Occipital lobe (tissue), 3 donors: ENCODE measurements at places on chromosomes 4 and X.
A peak's percentile ranks its signal among the peaks of the same experiment; 100 is the strongest.

DNA sequence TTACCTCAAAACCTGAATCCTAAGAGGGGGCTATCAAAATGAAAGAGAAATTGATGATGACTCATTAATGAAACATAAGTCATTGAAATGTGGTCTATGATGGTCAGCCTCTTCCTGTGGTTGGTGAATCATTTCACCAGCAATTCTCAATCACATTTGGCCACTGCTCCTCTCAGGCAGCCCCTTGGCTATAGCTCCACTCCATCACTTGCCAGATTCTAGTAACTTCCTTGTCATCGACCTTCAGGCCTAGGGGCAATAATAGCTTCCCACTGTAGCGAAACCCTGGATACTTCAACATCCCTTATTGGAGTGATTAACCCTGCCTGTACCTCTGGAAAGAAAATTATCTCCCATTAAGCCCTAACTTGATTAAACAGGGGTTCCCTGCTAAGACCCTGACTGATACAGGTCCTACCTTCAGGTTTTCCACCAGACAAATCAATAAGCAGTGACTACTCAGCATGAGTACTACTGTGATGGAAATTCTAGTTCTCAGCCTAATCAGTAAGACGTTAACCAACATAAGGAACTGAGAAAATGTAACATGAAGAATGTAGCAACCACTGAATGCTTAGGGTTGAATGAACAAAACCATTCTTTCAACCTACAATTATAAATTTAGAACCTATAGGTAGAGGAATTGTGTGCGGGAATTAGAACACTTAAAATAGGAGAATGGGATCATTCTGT is 30.4 kb downstream of the ADH7 start:
- no peak for DNase-seq

- no peak for DNase-seq
Observed at GRCh38 chrX:19072372-19072771, 49.9 kb downstream of the ADGRG2 start.

DNA sequence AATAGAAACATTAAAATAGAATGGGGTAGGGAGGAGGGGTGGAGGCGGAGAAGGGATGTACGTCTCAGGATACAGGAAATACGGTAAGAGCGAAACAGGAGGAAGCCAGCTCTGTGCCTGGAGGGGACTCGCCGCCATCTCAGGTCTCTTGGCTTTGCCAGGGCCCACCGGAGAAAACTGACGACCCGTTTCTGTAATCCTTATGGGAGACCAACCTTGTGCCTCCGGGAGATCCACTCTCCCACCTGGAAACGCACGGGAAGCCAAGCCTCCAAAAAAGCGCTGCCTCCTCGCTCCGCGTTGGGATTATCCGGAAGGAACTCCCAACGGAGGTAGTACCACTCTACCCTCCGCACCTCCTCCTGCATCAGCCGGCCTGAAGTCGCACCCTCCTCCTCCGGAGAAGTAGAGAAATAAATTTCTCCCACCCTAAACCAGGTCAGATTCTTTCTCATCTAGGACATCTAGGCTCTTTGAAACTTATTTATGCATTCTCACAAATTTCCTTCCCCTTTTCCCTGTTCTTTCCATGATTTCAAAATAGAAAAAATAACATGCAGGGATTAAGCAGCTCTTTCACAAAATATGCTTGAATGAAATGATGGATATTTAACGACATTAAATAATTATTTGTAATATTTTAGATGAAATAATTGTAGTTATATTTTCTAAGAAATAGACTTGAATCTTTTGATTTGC is at the start of gene NBDY:
TSS of gene NBDY (plus strand) at position 92 of the 699 bp plus-strand sequence. CDS start at position 203, 111 bp downstream.
- DNase-seq = peak; percentile 26

- DNase-seq = no peak
Observed at GRCh38 chr4:1285790-1286553, 3.7 kb upstream of the MAEA start.

- DNase-seq = no peak
Observed at GRCh38 chr4:73653695-73654106, 33.5 kb upstream of the RASSF6 start.

DNA sequence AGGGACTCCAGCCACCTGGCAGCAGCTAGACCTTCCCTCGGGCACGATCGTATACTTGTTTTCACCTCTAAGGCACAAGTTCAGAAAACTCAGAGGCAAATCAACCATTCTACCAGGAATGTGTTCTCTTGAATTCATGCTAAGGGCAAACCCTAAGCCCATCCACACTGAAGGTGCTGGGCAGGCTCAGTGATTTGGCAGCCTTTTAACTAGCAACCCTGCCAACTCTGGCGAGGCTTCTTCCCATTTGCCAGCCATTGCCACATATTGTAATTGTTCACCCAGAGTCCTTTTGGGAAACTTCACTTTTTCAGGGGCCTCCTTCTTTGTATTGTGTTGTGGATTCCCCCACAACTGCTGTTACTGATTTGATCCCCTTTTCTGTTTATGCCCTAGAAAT is 298.6 kb upstream of the LDB2 start:
- DNase-seq = no peak

DNA sequence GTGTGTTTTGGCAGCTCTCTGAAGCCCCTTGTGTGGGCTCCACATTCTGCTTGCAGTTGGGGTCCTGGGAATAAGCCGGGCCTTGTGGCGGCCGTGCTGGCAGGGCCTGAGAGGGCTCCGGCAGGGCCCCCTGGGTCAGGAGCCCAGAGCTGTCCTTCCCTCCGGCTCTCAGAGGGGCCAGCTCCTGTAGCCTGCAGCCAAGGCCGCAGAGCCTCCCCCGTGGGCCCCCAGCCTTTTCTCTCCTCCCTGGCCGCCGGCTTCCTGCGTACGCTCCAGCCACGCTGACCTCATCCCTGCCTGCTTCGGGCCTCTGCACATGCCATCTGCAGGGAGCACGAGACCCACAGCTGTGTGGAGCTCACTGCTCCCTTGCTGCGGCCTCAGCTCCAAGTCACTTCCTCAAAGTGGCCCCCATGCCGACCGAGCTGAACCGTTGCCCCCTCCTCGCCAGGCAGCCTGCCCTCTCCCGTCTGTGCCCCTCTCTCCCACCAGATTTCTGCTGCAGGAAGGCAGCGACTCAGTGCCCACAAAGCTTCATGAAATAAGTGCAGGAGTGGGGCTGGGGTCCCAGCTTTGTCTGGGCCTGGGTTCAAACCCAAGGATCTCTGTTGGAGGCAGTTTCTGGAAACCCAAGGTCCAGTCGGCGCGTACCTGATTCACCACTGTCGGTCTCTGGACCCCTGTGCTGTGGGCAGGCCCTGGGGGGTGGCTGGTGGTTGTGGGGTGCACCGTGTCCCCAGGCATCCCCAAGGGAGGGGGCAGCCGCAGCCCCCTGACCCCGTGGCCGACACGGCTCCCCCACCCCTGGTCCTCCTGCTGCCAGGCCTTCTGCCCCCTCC is 57.1 kb upstream of the NKX1-1 start:
- DNase-seq = no peak

DNA sequence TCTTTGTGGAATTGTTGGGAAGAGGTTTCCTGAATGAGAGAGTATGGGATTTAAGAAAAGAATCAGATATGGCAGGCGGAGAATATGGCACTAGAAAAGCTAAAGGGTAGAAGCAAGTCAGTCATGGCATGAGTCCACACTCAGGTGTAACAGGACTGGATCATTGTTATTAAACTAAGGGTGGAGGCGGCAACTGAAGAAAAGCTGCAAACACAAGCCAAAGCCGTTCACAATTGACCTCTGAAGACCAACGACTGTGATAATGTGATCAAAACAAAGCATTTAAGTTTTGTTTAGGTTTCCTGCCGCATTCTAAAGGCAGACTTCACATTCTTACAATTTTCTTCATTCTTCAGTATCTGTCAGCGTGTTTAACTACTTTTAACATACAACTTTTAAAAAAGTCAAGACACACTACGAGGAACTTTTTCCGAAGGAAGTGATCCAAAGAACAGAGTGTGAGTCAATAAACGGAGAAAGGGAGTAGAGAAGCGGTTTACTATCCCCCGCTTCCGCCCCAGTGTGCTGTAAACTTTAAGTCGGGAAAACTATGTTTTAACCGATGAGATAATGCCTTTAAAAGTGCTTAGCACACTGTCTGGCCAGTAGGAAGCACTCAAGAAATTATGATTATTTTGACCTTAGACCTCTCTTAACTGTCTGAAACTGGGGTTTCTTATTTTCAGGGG is 909 bp upstream of the SLAIN2 start:
- DNase-seq = no peak

- DNase-seq = no peak
Observed at GRCh38 chrX:84729809-84730208, 227.6 kb upstream of the HDX start.

GRCh38 chr4:182770996-182771514 is 146.1 kb downstream of the DCTD start:
- no peak for DNase-seq

GRCh38 chr4:33924239-33924638 is 2320.1 kb downstream of the ARAP2 start:
- DNase-seq = no peak

GRCh38 chr4:8461616-8462015 is 21.0 kb downstream of the TRMT44 start:
- no peak for DNase-seq

- DNase-seq = no peak
Observed at GRCh38 chrX:13050151-13050550, 5.7 kb upstream of the FAM9C start.

GRCh38 chrX:9148615-9149399 is 114.9 kb upstream of the FAM9B start:
- DNase-seq = no peak

DNA sequence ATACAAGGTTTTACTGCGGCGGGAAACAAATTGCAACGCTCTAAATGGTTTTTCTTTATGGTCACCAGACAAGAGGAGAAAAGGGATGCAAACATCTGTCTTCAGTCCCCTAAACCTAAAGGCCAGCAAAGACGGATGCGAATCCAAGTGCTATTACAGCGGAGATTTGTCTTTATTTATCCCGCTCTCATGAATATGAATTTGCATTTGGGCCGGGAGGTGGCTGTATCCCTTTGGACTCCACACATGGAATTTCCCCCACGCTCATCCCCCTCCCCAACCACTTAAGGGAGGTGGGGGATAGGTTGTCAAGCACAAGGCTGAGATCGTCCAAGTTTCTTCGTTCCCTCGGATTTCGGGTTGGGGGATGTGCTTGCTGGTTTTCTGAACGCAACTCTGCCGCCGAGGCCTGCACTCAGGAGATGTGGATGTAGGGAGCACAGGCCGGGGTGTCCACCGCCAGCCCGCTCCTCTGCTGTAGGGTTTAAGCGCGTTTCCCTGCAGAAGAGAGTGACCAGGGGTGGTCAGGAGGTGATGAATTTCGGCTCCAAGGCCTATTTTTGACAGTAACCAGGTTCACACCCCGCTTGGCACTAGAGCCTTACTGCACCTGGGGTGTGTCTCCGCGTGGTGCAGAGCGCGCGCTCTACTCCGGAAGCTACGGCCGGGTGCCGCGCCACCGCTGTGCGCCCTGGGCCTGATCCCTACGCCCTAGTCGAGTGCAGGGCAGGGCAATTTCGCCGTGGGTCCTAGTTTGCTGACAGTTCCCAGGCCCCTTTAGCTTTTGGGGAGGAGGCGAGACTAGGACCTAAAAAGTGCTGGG is 2.3 kb upstream of the PHOX2B start:
- no peak for DNase-seq

DNA sequence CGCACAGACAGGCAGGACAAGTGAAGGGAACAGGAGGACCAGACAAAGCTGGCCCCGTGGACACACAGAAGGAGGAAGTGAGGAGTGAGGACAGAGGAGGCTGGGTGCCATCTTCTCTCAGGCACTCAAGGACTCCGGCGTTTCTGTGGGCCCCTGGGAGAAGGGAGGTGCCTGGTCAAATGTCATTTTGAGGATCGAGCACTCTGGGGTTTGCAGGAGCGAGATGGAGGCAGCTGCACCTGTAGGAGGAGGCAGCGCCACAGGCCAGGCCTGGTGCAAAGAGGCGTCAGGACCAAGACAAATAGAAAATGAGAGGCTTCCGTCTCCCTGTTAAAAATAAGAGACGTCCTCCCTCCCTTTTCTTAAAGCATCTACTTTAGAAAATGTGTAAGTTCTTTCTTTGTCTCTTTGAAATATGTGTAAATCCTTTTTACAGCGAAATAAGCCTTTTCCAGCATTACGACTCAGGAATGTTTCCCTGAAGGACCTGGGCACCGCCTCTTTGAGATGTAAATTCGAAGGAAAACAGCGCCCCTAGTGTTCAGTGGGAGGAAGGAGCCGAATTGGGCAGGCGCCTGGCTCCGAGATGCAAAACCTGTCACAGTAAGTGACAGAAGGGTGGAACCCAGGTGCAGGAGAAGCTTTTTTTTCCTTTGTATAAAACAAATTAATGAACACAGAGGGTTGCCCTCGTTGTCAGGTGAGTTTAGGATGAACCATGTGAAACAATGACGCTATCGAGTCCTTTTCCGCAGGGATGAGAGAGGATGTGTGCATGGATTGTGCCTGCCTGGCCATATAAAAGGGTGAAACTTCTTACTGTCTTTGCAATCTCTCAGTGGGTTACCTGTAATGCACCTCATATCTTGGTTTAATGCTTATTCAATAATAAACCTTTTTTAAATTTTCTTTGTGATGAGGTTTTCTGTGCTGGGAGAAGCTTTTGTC is 1.4 kb upstream of the C4orf50 start:
- DNase-seq = peak; percentile 49

GRCh38 chr4:182929296-182929695 is 12.1 kb upstream of the DCTD start:
- DNase-seq = no peak

- no peak for DNase-seq
Observed at GRCh38 chr4:6071191-6071958, 53.1 kb upstream of the C4orf50 start.

- DNase-seq = no peak
Observed at GRCh38 chrX:136747003-136747986, 33.4 kb downstream of the ARHGEF6 start.

- no peak for DNase-seq
Observed at GRCh38 chrX:5898463-5898862, 330.2 kb downstream of the NLGN4X start.

- peak; percentile 1 for DNase-seq
Observed at GRCh38 chrX:75131973-75132627, 24.0 kb downstream of the ABCB7 start.

DNA sequence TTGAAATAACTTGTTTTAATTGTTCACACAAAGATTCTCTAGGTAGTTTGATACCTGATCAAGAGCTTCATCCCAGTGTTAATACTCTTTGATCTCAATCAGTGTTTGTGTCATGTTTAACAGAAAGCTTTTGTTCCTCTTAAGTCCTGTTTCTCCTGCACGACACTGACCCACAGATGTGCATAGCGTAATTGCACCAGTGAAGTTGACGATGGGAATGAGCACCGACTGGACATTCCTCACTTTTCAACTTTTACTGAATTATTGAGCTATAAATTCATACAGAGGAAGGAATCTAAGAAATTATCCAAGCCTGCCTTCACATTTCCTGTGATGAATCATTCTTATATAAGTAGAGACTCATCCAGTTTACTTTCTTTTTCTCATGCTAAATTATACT is 878.7 kb upstream of the TENM3 start:
- DNase-seq = no peak

GRCh38 chr4:47675806-47676205 is 162.1 kb downstream of the CORIN start:
- DNase-seq = no peak

DNA sequence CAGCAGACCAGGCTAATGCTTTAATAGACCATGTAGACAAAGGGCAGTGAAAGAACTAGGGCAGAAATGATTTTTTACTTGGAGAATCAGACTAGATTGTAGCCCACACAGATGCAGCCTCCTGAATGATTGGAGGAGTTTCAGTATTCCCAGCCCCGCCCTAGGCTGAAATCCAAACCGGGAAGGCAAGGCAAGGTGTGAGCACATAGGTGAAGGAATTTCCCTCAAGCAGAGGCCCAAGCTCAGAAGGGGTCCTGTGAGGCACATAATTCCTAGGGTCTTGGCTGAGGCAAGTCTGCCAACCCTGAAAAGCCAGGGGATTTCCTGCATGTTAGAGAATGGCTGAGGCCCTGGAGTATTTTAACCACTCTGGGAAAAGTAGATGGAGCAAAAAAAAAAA is 56.4 kb upstream of the PAK3 start:
- DNase-seq = no peak
